ENCODE measurements at places on chromosomes 2 and 18. TPM values are rescaled to one million over a fixed set of nuclear protein-coding genes. Genes with fewer than 3 reads are reported as not detected.

The GPC1 gene
- 88.6 TPM for total RNA-seq

The SULT1C4 gene
- 8.0 TPM for total RNA-seq

- no peak for DNase-seq
Measured at GRCh38 chr18:63795606-63796005, 20.4 kb downstream of the SERPINB7 start.

DNA sequence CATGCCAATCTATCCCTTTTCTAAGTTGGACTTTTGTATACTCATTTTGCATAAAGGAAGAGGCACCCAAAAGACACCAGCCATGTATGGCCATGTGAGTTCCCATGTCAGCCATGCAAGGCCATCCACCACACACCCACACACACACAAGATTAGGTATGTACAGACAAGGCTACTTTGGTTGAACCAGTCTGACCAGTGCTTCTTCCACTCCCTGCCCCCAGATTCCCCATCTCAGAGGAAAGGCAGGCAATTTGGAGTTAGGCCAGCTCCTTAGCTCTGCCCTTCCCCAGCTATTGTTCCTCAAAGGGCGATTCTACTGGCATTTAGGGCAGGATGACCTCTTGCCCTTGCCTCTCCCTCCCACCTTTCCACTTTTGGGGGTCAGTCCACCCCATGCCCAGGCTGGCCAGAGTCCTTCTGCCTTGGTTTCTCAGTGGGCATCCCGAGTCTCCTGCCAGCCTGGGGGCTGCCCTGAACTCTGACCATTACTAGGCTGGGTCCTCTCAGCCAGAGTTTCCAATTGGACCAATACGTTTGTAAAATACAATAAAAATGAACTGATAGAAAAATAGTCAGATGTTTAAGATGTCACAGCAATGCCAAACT is 101.1 kb downstream of the ZBTB7C start:
- no peak for DNase-seq

DNA sequence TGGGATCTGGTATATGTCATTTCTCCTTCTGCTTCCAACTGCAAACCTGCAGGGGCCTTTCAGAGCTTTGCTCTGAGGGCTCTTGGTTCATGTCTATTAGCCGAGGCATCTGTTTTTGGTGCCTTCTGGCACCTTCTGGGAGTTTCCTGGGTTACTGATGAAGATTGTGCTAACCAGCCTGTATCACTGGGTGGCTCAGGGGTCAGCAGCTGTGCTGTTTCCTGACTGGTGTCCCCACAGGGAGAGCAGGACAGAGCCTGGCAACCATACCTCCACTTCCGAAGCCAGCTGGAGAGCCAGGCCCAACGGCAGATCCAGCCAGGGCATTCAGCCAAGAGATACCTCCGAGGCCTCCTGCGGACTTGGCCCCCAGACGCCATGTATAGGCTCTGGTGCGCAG is 17.5 kb downstream of the KIAA2012 start:
- DNase-seq, result no peak

GRCh38 chr2:28088970-28089369 is 198.4 kb downstream of the BABAM2 start:
- DNase-seq, result no peak

The SERPINB7 gene
- total RNA-seq, result not detected

DNA sequence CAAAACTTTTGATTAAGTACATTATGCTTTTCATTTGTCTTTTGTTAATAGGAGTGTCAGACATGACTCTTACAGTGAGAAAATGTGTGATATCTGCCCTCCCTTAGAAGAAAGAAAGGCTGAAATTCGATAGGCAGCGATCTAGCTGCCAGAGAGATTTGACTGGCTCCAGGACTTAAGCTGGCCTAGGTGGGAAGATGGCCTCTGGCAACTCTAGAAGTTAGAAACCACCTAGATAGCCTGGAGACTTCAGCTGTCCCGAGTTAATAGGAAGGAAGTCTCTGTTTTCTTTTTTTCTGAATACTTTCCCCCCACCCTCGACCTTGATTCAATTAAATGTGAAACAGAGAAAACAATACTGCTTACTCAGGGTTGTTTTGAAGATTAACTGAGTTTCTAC is 1194.7 kb upstream of the CRIM1 start:
- no peak for DNase-seq

GRCh38 chr2:121819846-121820245 is 64.4 kb downstream of the TSN start:
- DNase-seq, result no peak

The LGALSL gene
- total RNA-seq, result 29.1 TPM

DNA sequence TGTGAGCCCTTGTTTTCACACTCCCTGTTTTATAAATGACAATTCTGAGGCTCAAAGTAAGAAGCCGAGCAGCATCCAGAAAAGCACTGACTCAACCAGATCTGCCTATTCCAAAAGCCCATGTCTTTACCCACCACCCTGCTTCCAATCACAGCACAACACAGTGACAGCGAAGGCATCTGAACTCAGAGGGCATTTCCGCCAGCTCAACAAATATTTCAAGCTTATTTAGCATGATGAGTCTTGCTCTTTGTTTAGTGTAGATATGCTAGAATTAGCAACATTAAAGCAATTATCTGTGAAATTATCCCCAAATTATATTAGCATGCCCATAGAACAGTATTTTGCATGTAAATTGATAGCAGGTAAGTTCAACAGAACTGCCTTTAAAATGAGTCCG is 359.1 kb upstream of the RAB6C start:
- DNase-seq, result no peak

The CFAP210 gene
- 1.0 TPM for total RNA-seq

The RIT2 gene
- total RNA-seq, result not detected

DNA sequence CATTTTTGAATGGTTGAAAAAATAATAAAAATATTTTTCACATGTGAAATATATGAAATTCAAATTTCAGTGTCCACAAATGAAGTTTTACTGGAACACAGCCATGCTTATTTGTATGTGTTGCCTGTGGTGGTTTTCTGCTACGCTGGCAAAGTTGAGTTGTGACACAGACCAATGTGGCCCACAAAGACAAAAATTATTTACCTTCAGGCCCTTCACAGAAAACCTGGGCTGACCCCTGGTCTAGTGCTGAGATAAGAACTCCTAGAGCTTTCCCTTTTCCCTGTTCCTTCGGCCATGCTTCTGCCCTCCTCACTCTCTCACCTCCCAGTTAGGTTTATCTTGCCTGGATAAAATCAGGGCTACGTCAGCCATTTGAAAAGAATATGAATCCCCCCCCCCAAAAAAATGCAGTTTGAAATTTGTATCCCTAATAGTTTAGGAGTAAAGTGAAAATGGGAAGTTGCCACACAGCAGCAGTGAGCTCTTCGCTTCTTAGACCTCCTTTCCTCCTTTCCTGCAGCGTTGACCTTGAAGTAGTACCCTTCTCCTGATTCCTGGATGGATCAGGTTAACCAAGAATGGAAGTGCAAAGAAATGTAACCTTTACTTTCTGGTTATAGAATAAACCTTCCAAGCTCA is 91.0 kb downstream of the LIMS1 start:
- DNase-seq, result no peak

- DNase-seq, result no peak
Measured at GRCh38 chr2:236993286-236993685, 92.4 kb upstream of the COPS8 start.

DNA sequence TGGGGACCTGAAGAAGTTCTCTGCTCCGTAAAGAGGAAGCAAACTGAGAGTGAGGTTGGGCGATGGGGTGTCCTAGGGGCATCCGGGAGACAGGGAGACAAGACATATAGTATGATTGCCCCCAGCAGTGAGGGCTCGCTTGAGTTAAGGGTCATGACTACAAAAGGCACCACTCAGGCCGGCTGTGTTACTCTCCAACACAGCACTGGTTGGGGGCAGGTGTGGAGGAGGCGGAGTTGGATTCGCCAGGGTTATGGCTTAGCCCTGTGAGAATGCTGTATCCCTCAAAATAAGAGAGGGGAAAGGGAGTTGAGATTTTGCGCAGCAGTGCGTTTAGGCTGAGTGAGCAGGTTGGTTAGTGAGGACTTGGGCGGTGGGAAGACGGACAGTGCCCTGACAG is 12.0 kb downstream of the DYSF start:
- DNase-seq, result no peak

DNA sequence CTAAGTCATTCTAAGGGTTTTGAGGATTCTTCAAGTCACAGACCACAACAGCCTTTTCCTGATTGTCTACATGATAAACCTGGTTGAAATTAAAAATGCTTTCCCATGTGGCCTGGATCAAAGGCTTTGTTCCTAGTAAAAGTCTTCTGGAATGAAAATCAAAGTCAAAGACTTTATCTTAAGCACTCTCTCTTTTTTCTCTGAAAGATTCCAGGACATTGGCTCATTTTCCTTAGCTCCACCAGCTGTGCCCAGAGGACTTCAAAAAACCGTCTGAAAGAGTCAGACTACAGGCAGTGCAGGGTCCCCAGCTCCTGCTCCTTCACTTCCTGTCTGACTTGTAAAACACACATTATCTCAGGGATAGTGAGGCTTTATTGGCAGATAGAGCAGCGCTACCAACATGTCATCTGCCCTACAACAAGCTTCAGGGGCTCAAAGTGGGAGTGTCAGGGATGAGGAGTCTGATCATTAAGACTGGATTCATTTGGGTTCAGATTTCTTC is 148.2 kb downstream of the ESCO1 start:
- DNase-seq, result no peak

- DNase-seq, result no peak
Measured at GRCh38 chr2:190447766-190448165, 39.6 kb downstream of the MFSD6 start.

DNA sequence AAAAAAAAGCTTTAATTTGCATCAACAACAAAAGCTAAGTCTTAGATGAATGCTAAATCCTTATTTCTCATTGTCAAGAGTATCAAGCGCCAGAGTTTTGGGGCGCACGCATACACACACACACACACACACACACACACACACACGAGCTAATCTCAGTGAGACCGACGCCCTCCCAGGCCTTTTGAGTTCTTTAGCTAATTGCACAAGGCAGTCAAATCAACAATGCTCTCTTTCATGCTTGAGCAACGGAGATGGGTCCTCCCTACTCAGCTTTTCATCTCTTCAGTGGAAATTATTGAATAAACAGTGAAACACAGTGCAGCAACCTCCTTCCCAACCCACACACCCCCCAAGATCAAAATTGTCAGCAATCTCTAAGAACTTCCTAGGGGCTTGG is 19.2 kb downstream of the GKN1 start:
- no peak for DNase-seq

GRCh38 chr18:49628119-49628518 is 66.3 kb downstream of the LIPG start:
- no peak for DNase-seq

GRCh38 chr2:202831242-202832220 is 40.0 kb downstream of the ICA1L start:
- DNase-seq, result peak; percentile 35

The ABCG5 gene
- not detected for total RNA-seq

DNA sequence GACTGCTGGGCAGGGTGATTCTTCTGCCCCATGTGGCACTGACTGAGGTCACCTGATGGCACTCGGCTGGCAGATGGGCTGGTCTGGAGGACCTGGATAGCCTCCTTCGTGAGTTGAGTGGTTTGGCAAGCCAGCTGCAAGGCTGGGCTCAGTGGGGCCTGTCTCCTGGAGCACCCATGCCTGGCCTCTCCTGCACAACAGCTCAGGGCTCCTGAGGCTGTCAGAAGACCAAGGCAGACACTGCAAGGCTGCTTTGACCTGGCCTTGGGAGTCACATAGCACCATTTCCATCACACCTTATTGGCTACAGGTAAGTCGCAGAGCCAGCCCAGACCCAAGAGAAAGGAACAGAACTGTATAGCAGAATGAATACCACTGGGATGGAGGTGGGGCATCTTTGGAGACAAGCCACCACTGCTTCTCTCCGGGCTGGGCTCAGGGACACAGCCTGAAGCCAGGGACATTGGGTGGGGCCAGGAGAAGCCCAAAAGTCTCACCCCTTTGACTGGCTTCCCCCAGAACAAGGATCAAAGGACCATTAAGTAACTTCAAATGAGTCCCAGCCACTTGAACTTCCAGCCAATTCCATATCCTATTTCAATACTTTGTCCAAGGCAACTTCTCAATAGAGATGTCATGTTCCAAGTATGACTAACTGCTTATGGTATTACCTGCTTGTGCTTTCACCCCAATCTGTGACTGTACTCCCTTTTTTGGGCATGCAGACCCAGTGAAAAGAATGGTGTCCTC is 156.3 kb downstream of the CABLES1 start:
- DNase-seq, result no peak

The XDH gene
- total RNA-seq, result 1.5 TPM

DNA sequence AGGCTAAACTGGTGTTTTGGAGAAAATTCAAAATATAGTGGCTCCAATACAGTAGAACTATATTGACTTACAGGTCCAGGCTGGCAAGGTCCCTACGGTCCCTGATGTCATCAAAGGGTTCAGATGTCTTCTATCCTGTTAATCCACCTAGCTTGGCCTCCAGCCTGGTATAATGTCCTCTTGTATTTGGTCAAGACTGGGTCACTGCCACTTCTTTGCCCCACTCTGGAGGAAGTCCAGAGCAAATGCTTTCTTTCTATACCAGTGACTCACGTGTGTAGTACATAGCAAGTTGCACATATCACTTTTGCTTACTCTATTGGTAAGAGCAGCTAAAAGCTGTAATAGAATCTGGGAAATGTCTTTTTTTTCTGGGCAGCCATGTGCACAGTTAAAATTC is 80.8 kb downstream of the LCLAT1 start:
- no peak for DNase-seq

The CAPN10 gene
- 57.7 TPM for total RNA-seq

DNA sequence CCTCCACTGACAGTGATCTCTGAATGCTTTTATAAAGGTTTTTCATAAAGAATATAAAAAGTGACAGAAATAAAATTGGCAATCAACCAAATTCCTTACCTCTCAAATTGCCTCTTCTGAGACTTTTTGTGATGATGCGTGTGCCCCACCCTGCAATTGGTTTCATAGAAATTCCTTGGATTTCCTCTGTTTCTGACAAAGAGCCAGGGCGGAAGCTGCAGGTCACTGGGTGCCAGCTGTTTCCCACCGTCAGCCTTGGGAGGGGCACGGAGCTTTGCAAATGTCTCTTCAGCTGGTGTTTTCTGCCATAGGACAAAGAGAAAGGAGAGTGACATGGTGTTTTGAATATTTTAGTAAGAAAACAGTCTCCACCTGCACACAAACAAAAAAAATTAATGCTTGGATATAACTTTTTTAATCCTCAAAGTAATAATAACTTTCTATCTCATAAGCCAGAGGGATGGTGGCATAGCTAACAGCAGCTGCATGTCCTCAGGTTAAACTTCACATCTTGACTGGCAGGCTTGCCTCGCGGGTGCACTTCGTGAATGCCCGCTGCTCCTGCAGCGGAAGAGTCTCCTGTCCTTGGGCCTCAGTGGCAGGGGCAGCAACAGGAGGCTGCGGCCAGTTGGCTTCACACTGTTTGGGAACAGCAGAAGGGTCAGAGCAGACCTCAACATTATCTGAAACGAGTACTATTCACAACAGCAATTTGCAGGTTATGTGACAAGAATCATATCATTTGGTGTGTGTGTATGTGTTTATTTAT is 24.7 kb downstream of the AGAP1 start:
- no peak for DNase-seq

The OR6B2 gene
- total RNA-seq, result not detected

Data from neural crest cell (in vitro differentiated cells).